ENCODE measurements at places on chromosomes 11 and 22.

- DNase-seq, result no peak
Observed at GRCh38 chr22:48701296-48702030, 1126.2 kb downstream of the BRD1 start.

- no peak for DNase-seq
Observed at GRCh38 chr11:99366546-99366945, 345.8 kb downstream of the CNTN5 start.

DNA sequence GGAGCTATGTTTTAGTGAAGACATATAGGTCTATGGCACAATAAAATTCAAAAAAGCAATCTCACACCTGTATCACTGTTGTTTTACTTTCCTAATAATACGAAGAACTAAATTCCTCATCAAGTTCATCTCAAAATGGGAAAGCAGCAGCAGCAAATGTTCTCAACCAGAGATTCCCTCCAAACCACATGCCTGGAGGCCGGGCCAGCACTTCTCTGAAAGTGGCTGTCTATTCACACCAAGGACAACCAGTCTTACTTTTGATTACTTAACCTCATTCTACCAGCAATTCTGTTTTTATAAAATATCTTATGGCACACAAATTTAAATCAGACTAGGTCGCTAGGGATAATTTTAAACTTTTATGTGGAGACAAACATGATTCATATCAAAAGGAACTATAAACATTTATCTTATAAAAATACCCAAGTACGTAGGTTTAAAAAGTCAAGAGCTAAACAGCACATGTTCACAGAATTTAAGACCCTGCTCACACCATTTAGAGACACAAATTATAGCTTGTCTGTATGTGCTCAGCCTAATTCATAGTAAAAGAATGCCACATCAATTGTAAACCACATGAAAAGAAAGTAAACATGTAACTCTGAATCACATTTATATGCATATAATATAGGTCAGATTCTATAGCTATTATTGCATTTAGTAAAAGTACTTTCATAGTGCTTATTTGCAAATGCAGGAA, 46.1 kb downstream of the RRAS2 start:
- no peak for DNase-seq

DNA sequence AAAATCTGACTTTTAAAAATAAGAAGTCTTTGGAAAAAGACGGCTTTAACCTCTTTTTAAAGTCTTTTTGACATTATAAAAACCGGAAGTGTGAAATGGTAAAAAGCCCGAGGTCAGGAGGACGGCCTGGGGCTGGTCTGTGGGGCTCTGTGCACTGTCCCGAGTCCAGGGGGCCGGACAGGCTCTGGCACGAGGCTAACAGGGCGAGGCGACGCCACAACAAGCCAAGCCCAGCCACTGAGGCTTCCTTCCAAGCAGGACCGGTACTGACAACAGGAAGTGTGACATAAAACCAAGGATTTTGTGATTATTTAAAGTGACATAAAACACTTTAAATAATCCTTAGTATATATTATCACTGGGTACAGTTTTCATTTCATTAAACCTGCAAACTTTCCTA, 39.2 kb downstream of the BRD1 start:
- no peak for DNase-seq

GRCh38 chr11:2992997-2993325, 832 bp upstream of the NAP1L4 start:
- DNase-seq, result no peak

DNA sequence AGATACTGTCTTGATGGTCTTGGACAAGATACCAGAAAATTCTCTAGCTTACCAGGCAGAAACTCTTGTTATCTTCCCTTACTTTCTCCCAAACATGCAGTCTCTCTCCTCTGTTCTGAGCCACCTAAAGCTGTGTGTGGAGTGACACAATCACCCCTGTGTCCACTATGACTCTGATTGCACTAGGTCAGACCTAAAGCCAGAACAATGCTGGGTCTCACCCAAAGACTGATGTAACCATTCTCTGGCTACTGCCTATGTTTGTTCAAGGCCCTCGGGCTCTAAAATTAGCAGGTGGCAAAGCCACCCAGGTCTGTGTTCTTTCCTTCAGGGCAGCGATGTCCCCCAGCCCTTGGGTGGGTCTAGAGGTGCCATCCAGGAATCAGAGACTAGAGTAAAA, 200.5 kb downstream of the KCNA4 start:
- no peak for DNase-seq

DNA sequence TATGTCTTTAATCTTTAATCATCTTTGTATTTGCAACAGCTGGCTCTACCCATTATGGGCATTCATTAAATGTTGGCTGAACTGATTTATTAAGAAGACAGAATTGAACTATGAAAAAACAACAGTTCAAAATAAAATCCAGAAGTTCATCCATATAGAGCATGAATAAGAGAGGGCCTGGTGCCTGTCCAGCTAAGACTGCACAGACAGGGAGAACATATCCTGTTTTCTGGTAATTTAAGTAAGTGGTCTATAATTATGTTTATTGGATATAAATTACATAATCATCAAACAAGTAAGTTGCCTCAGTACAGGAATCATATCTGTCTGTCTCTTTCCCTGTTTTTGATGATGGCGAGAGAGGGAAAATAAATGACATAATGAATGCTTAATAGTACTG, 137.2 kb downstream of the RBFOX2 start:
- no peak for DNase-seq

- DNase-seq, result no peak
Observed at GRCh38 chr11:130269326-130269943, 45.3 kb downstream of the ZBTB44 start.

GRCh38 chr22:37604875-37605274, 3.8 kb upstream of the GGA1 start:
- no peak for DNase-seq

DNA sequence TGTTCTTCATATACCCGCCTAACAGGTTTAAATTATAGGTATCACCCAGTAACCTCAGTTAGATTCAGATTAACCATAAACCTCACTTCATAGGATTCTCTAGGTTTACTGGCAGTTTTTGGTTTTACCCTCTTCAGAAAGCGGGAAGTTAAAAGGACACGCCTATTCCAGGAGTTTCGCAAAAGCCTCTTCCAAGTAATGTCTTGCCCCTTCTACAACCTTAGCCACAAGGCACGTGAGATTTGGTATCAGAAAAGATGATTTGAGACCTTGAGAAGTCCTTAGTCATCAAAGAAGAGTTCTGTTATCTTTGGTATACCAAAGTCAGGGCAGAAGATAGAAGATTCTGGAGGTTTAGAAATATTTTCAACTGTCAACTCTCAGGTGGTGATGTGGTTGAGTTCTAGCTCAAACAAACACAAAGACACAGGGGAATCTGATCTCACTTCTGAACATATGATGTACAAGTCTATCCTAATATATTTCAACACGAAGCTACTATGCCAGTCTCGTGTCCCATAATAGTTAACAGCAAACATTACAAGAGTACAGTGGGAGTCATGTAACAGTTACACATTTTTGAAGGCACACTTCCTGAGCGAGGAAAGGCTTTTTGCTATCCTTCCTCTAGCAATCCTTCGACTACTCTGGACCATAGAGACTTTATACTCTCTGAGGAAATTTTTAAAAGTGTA, 103.5 kb downstream of the USP35 start:
- DNase-seq, result no peak

DNA sequence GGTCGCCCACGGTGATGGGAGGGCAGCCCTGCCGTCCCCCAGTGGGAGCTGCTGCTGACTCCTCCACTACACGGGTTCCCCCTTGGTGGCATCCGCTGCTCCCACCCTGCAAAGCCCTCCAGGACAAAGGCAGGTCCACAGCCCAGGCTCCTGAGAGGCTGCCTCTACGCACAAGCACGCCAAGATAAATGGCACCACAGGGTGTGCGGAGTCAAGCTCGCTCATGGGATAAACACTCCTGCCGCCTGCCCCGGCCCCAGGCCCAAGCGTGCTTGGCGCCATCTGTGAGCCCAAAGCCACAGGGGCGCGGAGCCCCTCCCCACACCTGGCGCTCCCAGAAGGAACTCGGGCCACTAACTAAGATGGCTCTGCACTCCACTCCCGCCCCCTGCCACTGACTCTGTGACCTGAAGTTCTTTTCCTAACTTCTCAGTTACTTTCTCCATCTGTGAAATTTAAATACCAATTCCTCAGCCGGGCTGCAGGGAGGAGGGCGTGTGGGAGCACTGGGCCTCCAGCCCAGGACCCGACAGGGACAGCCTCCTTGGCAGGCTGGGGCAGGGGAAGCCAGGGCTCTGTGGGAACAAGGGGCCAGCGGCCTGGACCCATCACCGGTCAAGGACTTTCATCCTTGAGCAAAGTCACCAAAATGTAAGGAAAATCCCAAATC, 14.9 kb downstream of the EHD1 start:
- no peak for DNase-seq

DNA sequence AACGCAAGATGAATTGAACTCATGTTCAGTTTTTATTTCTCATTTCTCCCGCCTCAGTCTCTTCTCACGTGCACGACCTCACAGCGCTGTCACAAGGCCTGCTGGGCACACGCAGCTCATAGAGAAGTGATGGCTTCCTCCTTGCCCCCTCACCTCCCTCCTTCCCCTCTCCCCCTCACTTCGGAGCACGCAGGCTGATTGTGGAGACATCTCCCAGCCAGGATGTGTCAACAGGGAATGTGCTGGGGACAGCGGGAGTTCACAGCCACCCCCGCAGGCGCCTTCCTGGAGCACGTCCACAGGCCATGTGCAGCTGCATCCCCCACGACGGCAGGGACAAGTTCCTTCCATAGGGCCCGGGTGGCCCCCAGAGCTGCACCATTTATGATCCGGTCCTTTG, 29.1 kb upstream of the KRTAP5-6 start:
- no peak for DNase-seq

DNA sequence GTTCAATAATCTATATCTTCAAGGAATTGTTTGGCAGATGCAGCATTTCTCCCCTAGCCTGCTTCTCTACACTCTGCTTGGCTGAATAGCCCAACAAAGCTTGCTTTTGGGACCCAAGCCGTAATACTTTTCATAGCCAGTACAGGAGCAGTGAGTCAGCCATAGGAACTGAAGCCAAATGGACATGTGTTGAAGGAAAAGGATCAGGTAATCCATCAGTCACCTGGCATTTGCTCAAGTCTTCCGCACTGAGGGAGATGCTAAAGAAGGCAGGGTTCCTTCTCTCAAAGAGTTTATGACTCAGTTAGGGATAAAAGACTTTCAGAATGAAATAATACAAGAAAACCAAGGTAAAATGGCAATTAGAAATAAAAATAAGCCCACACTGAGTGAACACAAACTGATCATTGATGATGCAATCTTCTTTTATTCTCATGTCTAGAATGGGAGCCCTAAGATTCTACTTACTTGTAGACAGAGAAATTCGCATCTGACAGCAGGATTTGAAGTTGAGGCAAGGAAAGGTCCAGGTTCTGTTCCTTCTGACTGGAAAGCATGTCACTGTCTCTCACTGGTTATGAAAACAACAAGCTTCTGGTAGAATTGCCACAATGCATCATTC, 13.2 kb downstream of the C11orf87 start:
- peak; percentile 21 for DNase-seq

GRCh38 chr11:117999354-117999993, 13.3 kb downstream of the IL10RA start:
- no peak for DNase-seq

DNA sequence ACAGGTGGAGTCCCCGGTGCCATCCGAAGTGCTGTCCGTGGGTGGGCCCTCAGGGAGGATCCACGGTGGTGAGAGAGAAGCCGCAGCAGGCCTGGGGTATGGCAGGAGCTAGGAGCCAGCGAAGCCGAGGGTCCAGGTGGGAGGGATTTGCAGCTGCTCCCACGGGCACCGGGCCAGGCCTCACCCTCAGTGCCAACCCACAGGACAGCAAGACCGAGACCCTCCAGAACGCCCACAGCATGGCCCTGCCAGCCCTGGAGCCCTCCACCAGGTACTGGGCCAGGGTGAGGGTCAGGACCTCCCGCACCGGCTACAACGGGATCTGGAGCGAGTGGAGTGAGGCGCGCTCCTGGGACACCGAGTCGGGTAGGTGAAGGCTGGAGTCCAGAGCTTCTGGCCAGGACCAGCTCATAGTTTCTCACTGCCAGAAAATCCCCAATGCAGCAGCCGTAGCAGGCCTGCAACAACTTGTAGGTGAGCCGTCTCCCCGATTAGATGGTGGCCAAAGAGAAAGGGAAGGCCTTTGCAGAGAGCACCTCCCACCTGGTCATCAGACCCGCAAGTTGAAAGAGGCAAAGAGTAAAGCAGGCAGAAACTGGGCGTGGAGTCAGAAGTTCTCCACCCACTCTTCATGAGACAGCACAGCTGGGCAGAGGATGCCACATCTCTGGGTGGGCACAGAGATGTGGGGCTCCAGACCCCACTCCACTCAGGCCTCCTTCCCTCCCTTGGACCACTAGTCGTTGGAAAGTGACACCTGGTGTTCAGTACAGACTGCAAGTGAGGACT, 20.4 kb downstream of the CSF2RB start:
- no peak for DNase-seq

DNA sequence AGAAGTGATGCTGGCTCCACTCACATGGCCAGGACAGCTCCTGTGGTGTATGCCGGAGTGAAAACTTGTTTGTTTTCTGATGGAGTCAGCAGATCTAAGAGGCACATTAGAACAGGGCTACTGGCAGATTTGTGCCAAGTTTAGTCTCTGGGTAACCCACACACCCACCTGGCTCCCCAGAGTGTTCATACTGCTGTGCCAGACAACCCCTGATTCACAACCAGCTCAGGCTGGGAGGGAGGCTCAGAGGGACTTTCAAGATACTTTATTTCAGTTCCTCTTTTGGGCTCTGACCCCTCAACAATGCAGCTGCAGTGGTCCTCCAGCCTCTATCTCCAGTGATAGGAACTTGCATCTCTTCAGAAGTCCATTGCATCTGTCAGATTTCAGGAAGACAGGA, 8.5 kb downstream of the NTM start:
- DNase-seq, result no peak

GRCh38 chr11:71252770-71253730, 673 bp upstream of the SHANK2 start:
- DNase-seq, result no peak

DNA sequence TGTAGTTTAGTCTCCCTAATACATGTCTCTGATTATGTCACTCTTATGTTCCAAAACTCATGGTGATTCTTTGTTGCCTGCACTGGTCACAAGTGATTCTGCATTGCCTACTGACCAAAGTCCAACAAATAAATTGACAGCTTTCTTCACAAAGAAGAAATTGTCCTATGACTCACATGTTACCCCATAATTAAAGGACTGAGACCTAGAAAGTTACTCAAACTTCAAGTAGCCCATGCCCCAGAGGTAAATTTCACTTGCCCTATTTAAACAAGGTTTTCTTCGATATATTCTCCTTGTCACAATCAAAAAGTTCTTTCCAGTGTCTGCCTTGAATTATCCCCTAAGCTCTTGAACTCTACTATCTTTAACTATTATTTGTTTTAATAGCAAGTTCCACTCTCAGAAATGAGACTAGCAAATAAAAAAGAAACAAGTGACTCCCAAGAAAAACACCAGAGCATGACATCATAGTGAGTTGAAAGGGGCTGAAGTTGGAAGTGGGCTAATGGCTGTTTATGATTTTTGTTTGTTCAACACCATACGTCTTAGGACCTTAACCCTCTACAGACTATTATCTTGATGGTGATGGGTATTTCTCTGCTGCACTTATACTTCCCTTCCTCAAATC, 94.5 kb upstream of the BLID start:
- no peak for DNase-seq

All from GM04503 (cell line).